ENCODE measurements at places on chromosomes 5 and 9. TPM values are rescaled to one million over a fixed set of nuclear protein-coding genes. Genes with fewer than 3 reads are reported as not detected.

GRCh38 chr5:27009540-27009915 lies 28.9 kb downstream of the CDH9 start:
- DNase-seq = no peak

DNA sequence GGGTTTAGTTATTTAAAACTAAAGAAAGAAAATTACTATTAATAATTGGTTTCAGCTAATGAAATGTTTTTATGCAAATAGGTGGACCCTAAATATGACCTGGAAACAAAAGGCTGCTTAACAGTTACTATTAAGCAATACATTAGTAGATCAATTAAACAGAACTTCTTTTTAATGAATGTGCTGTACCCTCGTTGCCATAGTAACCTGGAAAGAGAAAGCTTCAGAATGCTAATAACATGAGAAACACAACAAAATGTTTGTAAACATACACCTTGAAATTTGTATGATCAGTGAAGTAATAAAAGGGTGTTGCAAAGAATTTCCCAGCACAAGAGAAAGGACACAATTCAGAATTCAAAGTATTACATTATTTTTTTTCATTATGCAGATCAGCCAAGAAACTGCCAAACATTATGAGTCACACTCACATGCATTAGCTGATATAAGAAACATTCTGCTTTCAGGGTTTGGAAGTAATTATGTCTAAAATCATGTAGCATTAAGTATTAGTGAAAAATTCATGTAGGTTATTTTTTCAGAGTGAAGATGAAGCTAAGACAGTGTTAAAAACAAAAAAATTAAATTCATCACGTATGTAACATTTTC lies 348.3 kb downstream of the ISL1 start:
- DNase-seq = no peak

DNA sequence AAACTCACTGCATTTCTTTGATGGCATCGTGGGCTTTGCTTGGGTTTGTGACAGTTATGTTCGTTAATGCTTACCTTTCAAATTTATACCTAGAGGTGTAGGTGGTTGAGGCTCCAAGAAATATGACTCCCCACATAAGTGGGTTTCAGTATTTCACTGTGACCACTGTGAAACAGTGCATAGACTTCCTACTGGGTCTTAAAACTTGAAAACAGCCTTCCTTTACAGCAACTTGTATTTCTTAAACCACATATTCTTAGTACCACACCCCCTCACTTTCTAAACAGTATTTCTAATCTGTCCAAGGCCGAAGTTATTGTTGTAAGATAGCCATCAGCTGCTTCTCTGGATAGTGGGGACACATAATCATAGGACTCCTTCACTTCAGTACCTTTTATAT lies 48.3 kb downstream of the TMEFF1 start:
- no peak for DNase-seq

DNA sequence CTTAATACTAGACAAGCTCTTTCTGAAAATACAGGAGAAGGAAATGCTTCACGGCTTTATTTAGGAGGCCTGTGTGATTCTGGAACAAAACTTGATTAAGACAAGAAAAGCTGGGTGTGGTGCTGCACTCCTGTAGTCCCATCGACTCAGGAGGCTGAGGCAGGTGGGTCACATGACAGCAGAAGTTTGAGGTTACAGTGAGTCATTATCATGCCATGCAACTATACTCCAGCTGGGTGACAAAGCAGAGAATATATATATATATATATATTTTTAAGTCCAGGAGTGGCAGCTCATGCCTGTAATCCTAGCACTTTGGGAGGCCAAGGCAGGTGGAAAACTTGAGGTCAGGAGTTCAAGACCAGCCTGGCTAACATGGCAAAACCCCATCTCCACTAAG lies 33.1 kb upstream of the SPIN1 start:
- no peak for DNase-seq

DNA sequence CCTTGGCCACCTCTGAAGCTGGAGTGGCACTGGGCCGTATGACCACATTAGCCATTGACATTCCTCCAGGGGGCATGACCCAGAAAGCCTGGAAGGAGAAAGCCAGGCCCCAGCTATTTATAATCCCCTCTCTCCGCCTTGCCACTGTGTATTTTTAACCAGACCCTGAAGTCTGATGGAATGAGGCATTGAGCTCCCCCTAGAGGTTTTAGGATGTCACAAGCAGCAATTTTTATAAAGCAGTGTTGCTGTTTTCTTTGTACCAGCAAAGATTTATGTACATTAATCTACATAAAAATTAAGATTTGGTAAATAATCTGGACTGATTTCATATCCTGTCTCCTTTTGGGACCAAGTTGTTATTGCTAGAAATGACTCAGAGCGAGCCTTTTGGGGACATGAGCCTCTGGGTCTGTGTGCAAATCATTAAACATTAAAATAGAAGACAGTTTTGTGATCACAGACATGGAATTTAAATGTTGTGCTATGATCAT lies 127.1 kb downstream of the TRIO start:
- DNase-seq = peak; percentile 83

GRCh38 chr9:137630679-137631078 lies 11.9 kb downstream of the EHMT1 start:
- DNase-seq = no peak

DNA sequence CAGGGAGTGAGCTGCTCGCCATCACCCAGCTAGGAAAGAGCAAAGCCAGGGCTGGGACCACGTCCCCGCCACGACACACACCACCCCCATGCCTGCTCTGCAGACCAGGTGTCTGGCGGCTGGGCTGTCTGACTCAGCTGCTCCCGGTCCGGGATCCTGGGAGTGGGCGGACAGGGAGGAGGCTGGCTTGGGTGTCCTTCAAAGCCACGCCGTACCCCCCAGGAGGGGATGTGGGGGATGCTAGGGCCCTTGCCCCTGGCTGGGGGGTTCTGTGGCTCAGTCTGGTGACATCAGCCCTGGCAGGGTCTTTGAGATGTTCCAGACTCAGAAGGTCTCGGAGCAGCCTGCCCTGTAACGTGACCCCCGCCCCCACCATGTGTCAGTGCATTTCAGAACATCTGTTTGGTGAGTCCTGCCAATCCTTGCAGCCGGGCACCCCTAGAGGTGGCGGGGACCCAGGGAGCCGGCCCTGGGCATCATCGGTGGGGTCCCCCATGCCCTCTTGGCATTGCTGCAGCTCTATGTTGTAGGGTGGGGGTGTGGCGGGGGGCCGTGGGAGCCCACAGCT lies 62.3 kb downstream of the HMCN2 start:
- DNase-seq = peak; percentile 69

DNA sequence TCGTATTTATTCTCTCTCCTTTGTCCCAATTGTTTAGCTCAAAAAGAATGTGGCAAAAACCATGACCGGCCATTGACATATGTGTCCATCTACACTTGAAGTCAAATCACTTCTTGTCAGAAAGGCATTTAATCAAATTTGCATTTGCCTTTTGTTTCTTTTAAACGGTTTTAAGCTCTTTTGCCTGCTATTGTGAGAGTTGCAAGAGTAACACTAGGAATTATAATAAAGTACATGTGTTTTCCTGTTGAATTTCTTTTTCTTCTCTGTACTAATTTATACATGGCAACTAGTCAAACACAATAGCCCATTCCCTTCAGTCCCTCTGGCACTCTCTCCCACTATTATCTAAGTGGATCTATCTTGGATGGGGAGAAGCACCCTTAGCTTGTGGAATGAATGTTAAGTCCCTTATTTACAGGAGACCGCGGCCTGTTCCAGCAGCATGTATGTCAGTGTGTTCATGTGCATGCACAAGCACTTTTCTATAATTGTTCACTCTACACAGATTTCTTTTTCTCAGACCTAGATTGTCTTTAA lies 3.2 kb downstream of the ADAMTSL1 start:
- DNase-seq = no peak

- no peak for DNase-seq
Observed at GRCh38 chr9:114784721-114785279, 21.0 kb downstream of the TNFSF15 start.

DNA sequence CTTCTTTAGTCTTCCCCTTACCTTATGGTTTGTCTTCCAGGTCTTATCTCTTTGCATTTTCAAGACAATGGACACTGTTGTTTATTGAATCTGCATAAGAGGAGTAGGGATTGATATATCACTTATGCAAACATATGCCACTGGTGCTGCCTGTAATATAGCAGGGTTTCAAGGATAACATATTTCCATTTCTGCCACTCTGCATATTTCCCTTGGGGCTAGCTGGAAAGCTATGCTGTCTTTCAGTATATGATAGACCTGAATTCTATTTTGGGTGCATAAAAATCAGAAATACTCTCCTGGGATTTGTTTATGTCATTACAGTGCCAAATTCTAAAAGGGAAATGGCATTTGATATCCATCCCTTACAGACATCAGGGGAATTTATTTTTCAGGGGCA lies 400.2 kb downstream of the TLR4 start:
- DNase-seq = no peak

- DNase-seq = no peak
Observed at GRCh38 chr5:59065554-59065953, 482.7 kb downstream of the RAB3C start.

DNA sequence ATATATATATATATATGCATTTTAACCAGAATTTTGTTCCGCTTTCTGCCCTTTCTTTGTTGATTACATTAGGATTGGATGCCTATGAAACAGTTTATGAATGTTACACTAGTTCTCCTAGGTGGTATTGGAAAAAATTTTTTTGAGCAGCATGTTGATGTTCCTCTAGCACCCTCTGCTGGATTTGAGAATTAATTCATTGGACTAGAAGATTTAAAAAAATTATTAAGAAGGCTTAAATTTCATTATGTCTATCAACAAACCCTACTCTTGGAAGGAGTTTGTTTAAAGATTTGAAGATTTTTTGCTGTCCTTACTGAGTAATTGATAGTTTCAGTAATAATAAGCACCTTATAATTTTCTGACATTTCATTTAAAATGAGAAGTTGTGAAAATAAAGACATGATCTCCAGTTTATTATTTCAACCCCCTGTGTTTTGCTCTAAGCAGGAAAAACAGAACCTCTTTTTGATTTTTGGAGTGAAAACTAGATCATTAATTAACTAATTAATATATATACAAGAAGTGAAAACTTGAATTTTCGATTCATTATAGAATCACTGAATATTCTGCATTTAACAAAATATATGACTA lies 89.6 kb downstream of the CCDC171 start:
- DNase-seq = no peak

DNA sequence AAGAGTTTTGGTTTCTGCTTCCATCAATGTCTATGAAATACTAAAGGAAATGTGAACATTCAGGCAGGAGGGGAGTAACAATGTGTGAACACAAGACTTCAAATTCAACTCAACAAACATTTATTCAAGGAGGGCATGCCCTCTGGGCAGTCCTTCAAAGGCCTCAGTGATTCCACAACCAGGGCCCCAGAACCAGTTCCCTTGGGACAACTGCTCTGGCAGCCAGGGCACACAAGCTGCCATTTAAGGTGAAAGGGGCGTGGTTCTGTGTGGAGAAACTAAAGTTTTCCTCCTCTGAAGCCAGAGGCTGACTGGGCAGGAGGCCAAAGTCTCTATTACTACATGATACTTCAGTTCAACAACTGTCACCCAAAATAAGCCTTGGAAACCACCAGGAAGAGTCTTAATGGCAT lies 3.2 kb downstream of the RBM18 start:
- peak; percentile 38 for DNase-seq

DNA sequence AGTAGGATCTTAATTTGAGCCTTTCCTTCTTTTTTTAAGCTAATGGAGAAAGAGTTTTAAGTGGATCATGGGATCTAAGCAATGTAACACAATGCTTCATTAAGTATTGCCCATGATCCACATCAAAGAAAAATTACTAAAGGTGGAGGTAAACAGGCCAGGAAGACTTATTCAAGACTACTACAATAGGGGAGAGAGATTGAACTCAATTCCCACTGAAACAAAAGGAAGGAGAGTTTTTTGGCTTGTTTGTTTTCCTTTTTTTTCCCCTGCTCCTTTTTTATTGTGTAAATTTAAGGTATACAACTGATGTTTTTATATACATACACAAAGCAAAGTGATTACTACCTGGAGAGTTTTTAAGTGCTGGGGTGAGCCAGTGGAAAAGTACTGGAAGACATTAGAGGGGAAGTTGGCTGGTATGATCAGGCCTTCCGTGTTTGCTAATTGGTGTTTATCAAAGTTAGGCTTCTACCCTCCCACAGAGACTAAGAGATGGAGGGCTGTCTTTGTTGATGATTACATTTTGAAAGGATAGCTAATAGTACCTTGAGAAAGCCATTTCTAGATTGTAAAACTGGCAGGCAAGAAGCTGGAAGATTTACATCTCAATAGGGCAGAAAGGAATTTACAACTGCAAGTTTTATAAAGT lies 262.7 kb downstream of the CHSY3 start:
- no peak for DNase-seq

DNA sequence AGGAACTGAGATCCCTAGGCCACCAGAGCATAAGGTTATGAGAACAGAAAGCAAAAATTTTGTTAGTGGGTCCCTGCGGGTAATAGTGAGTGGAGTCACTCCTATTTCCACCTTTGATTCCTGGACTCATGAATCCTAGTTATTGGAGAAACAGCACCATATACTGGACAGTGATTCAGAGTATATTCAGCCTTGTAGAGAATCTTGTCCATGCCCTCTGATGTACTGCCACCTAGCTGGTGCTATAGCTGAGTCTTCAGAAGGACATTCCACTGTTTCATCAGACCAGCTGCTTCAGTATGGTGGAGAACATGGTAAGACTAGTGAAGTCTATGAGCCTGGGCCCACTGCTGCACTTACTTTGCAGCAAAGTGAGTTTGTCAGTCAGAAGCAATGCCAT lies 25.0 kb upstream of the ITGA2 start:
- DNase-seq = no peak

DNA sequence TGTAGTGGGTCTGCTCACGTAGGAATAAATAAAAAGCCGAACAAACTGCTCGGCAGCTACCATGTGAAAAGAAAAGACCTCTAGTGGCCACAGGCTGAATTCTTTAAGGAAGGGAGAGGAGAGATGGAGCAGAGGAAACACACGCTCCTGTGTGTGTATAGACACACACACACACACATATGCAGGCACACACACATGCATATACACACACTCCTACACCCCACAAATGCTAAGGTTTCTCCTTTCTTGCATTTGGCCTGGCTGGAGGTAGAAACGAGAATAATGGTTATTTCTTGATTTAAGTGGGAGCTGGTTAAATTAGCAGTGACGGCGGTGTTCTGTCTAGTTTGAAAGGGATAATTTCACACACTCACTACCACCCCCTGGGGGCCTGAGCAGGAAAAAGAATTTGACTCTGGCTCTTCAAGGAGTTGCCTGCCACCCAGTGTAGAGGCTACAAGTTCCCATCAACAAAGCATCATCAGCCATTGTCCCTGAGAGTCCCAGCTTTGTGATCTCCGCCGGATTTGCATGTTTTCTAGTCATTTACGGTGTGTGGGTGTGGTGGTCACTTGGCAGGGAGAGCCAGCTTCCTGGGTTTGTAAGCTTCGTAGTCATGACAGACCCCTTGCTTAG lies at the start of gene INSYN2B:
INSYN2B (minus strand) TSS at position 78 of the 636 bp plus-strand sequence. CDS start 96,597 bp downstream, outside the sequence.
- DNase-seq = peak; percentile 83

GRCh38 chr9:75027187-75028107 lies 646 bp downstream of the CARNMT1 start:
- DNase-seq = peak; percentile 64

- no peak for DNase-seq
Observed at GRCh38 chr5:140360101-140360500, at the start of gene SLC4A9. SLC4A9 (plus strand) TSS chr5:140360194; CDS start chr5:140360237, 43 bp downstream.

Gene NRG2
- total RNA-seq = 2.8 TPM

Gene SPATA31A3
- total RNA-seq = not detected

Gene PPP3R2
- total RNA-seq = not detected

Gene OLFM1
- total RNA-seq = 37.1 TPM

Gene SPATA31D4
- total RNA-seq = not detected

Gene MAMDC2
- total RNA-seq = not detected

Gene SLC31A2
- 3.1 TPM for total RNA-seq

Gene CARD9
- 1.7 TPM for total RNA-seq

Gene INSL6
- total RNA-seq = not detected

Gene UAP1L1
- 8.2 TPM for total RNA-seq

Gene DIAPH1
- 43.9 TPM for total RNA-seq

Gene APBA1
- under 0.01 TPM for total RNA-seq

Gene CEL
- total RNA-seq = not detected

Gene PCDHB7
- total RNA-seq = not detected
